ENCODE measurements at places on chromosomes 2 and 18. TPM values are rescaled to one million over a fixed set of nuclear protein-coding genes. Genes with fewer than 3 reads are reported as not detected.

DNA sequence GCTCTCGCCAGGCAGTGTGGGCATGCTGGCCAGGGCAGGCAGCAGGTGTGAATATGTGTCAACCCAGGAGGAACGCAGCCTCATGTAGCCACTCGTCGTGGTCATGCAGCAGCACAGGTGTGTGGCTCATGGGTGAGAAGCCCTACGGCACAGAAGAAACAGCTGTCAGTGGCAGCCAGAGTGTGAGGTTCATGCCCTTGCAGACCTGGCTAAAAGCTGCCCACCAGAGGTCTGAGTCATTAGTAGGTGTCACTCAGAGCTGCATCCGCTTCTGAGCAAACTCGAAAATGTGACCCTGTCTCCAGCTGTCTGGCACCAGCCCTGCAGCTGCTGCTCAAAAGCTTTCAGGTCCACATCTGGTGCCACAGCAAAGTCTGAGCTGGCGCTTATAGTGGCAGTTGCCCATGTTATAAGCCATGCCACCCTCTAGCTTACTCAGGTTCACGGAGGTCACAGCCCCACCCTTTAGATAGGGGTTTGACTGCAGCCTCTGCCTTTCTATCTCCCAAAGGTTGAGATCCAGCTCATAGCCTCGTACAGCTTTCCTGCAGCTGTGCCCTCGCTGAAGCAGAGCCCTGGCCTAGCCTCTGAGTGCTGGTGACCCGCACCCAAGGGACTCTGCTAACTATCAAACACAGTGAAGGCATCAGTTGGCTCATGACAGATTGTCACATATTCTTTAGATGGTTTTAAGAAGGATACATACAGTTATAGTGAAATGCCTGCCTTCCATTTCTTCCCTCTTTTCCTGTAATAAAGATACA lies 195.0 kb downstream of the CCDC102B start:
- DNase-seq: no peak

Gene HOXD11
- not detected for total RNA-seq

Gene RNF149
- total RNA-seq: 38.7 TPM

DNA sequence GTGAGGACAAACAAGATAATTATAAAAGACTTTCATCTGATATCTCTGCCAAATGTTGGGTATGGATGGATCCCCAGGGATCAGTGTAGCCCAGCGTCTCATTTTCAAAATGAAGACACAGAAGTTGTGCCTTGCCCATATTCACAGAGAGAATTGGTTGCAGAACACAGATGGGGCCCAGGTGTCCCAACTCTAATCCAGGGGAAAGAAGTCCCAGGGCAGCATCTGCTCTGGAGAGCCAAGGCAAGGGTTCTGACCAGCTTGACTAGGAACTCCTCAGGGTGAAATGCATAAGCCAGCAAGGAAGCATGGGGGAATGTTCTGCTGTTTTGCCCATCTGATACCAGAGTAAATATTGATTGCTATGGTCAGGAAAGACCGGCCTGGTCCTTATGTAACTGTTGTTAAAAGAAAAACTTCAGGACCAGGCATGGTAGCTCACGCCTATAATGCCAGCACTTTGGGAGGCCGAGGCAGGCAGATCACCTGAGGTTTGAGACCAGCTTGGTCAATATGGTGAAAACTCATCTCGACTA lies 68.7 kb upstream of the CABLES1 start:
- no peak for DNase-seq

Gene UGT1A9
- not detected for total RNA-seq

DNA sequence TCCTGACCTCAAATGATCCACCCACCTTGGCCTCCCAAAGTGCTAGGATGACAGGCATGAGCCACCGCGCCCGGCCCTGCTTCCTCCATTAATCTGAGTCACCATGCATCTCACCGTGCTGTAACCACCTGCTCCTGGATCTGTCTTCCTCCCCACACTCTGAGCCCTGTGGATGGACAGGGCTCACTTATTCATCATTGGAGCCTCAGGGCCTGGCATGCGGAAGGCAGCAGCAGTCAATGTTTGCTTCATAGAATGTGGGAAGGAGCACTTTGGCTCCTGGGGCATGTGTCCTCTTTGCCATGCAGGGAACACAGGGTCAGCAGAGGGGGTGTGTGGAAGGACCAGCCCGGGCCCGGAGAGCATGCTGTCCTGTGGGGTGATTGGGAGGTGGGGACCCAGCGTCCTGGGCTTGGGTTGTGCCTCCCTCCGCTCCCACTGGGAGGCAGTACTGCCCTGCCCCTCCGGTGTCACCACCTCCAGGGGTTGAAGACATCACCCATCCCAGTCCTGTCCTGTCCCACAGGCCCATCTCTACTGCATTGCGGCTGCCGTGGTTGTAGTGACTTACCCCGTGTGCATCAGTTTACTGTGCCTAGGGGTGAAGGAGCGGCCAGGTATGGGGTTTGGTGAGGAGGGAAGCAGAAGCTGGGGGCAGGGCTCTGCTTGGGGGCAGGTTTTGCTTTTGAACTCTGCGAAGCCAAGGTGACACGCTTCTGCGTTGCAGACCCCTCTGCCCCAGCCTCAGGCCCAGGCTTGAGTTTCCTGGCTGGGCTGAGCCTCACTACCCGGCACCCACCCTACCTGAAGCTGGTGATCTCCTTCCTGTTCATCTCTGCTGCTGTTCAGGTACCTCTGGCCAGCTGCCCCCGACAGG lies 11.5 kb downstream of the MFSD2B start:
- DNase-seq: peak; percentile 25

Gene RNU2-63P
- 39.1 TPM for total RNA-seq

GRCh38 chr2:233092432-233093165 lies 32.5 kb downstream of the INPP5D start:
- DNase-seq: no peak

Gene UBR3
- total RNA-seq: 17.7 TPM

Gene NTSR2
- not detected for total RNA-seq

GRCh38 chr2:176321916-176322315 lies 52.7 kb downstream of the MTX2 start:
- no peak for DNase-seq

Gene FOXI3
- total RNA-seq: not detected

DNA sequence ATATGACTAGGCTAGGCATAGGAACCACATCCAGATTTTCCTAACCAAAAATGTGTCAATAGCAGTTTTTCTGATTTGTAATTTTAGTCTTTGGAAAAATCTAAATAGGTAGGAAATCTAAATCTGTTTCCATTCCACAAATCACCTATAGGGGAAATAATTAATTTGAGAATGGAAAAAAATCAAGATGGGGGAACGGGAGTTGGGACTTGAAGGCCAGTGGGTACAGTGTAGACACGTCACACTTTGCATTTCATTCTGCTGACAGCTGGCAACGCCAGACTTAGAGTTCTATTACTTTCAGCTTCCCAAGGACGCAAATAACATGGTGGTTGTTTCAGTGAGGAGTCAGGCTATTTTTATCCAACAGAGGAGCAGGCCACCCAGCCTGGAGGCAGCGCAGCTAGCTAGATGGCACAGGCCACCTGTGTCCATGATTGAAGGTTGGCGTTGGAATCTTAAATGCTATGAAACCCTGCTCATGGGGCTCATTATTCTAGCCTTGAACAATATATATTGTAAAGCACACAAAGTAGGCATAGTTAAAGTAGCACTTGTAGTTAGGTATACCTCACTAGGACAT lies 23.4 kb downstream of the HNRNPA3 start:
- DNase-seq: no peak

DNA sequence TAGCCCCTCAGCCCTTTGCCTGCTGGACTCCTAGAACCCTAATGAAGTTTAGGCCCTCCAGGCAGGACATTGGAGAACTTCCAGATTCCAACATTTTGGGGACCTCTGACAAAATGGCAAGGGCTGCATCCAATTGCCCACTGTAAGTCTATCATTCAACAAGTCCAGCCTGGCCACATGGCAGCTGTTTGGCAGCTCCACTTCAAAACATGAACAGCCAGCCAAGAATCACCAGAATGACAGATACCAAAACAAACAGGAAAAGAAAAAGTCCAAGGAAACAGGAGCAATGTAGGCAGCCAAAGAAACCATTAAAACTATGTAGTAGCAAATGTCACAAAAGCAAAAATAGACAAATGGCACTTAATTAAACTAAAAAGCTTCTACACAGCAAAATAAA lies 25.5 kb downstream of the SLC4A5 start:
- no peak for DNase-seq

GRCh38 chr2:37670378-37671008 lies 949 bp downstream of the CDC42EP3 start:
- DNase-seq: no peak

DNA sequence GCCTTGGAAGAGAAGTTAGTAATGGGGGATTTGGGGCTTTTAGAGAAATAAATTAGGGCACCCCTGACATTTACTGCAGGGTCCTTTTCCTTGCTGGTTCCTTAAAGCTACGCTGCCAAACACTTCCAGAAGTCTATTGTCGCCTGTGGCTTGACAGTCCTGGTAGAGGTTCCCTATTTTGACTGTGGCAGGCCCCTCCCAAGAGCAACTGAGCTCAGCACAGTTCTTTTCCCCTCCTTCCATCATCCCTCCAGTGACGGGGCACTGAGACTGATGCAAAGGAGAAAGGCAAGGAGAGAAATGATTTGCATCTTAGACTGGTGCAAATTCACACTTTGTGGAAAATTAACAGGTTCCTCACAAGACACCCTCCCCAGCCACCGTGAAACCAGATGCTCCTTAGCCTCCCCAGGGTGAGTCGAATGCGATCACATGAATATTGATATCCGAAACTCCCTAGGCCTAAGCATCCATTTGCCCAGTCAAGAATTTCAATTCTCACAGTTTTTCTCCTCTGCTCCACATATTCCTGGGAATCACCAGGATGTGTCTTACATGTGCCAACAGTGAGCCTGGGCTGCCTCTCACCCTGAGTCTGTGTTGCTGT lies 45.4 kb downstream of the RABL2A start:
- DNase-seq: no peak

Gene EMILIN2
- 30.2 TPM for total RNA-seq

DNA sequence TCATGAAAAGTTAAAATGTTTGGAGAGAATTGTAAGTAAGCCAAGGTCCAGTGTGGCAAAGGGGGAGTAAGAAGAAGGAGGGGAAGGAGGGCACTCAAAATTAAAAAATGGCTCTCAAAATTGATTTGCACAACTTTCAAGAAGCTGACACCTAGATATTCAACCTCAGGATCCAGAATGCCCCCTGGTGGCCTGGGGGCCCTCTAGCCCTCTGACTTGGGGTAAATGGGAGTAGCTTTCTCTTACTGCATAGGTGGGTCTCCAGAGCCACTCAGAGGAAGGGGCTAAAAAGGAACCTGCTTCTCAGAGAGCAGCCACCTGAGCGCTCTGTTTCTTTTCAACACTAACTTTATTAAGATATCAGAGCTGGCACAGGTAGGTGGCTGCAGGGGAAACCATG lies 968.5 kb downstream of the BCL11A start:
- peak; percentile 7 for DNase-seq

- no peak for DNase-seq
Observed at GRCh38 chr2:169023161-169023560, 8.0 kb downstream of the ABCB11 start.

DNA sequence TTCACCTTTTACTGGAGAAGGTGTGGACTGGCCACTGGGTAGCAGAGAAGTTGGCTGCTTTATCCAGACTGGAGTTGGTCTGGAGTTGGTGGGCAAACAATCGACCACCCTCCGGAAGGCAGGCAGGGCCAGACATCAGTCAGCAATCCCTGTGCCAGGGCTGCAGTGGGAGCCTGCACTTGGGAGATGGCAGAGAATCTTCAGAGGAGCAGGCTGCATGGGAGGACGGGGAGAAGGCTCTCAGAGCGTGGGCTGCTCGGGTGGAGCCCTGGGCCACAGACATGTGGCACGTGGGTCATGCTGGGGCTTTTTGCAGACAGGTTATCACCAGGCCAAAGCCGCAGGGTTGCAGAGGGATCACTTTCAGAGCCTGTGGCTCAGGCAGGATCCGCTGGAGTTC lies 29.6 kb downstream of the SLC9A4 start:
- no peak for DNase-seq

Gene ADAM23
- total RNA-seq: not detected

DNA sequence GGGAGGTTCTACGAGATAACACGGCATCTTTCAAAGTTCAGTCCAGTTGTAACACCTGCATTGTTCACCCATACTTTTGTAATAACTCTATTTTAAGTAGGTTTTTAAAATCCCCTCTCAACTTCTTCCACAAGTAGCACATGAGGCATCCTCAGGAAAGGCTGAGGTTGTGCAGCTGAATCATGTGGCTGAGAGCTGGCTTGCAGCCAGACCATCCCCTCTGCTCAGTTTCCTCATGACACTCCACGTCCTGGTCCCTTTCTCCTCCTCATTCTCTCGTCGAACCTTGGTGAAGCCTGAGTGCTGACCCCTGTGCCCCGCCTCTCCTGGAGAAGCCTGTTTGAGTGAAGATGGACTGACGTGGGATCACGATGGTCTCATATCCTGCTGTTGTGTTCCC lies 42.5 kb downstream of the POU3F3 start:
- DNase-seq: no peak

GRCh38 chr18:44497311-44497710 lies 183.4 kb upstream of the SETBP1 start:
- DNase-seq: no peak

DNA sequence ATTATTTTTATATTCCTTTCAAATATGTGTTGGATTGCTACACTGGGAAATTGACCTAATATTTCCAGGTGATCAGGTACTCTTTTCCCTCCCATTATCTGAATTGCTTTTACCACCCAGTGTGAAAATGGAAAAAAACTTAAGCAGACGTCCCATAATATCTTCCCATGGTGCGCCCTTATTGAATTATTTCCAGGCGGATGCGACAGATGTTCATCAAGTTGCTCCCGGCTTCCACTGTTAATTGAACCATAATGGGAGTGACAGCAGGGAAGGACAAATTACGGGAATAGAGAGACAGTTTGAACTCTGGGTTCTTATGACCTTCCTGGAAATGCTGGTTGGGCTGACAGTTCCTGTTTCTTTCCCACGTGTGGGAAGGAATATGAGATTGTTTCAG lies 93.3 kb downstream of the THSD7B start:
- no peak for DNase-seq

Gene PCARE
- not detected for total RNA-seq

Gene LDLRAD4
- total RNA-seq: 27.5 TPM

Gene MGAT4A
- total RNA-seq: 45.1 TPM

DNA sequence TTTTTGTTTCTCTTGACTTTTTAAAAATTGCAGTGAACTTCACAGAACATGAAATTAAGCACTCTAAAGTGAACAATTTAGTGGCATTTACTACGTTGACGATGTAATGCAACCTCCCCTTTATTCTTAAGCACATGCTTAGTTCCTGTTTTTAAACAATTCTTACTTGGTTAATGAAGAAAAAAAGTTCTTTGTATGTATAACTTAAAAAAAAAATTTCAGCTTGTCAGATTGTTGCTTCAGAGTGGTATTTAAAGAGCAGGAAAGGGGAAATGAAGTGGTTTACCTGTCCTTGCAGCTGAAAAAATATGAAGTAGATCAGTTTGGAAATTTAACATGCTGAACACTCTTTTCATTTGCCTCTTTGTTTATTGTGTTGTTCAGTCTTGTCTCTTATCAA lies 95.7 kb upstream of the RASGRP3 start:
- no peak for DNase-seq

GRCh38 chr2:44120428-44120827 lies 48.2 kb upstream of the PPM1B start:
- DNase-seq: peak; percentile 38

GRCh38 chr2:64298161-64298560 lies 153.9 kb upstream of the PELI1 start:
- DNase-seq: no peak
